ENCODE measurements at places on chromosomes 5 and 9. TPM values are rescaled to one million over a fixed set of nuclear protein-coding genes. Genes with fewer than 3 reads are reported as not detected.
A peak's percentile ranks its signal among the peaks of the same experiment; 100 is the strongest.

Gene SEMA5A
- total RNA-seq = 19.0 TPM

DNA sequence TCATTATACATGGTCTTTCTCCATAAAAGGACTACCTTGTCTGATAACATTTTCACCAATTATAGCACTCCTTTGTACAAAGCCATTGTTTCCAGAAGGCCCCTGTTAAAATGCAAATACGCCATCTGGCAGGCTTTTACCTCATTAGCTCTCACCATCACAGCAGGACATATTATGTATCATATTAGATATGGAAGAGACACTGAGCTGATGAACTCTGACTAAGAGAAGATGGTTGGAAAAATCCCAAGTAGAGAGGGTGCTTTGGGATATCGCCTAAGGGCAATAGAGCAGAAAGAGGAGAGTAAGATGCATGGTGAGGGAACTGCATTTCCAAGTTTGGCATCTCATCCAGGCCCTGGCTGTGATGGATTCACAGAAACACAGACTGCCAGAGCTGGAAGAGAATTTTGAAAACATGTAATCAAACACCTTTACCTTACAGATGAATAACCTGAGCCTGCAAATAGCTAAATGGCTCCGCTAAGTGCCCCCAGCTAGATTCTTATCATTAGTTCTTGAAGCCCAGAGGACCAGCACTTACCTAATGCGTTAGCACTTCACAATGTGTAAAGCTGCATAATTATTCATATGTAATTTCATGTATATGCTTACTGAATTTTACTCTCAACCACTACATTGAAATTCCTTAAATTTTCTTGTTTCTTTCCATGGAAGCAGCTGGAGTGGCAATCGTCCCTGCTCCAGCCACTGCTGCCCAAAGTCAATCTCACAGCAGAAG, 393.6 kb upstream of the IZUMO3 start:
- DNase-seq = no peak

GRCh38 chr5:31442058-31442745, 89.7 kb downstream of the DROSHA start:
- no peak for DNase-seq

DNA sequence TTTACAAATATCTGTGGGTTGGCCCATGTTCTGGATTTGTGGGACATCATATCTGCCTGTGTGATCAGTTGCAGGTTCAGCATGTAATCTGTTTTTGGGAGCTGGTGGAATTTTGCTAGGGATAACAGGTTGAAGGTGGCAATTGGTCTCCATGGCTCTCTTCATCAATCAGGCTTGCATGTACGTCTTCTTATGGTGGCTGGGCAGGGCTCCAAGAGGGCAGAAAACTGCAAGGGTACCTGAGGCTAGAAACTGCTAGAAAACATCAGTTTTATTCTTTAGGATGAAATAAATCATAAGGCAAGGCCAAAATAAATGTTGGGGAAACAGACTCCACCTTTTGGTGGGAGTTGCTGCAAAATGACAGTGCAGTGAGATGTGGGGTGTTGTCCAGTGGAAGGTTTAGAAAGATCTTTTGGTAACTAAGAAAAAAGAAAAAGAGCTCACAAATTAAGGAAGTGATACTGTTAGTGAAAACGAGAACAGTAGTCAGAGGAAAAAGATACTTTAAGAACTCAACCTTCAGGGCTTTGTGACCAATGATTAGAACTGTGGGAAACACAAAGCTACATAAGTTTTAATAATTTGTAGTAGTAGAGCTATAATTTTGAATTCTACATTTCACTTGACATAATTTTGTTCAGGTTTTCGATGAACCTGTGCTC, 300.7 kb upstream of the IZUMO3 start:
- no peak for DNase-seq

DNA sequence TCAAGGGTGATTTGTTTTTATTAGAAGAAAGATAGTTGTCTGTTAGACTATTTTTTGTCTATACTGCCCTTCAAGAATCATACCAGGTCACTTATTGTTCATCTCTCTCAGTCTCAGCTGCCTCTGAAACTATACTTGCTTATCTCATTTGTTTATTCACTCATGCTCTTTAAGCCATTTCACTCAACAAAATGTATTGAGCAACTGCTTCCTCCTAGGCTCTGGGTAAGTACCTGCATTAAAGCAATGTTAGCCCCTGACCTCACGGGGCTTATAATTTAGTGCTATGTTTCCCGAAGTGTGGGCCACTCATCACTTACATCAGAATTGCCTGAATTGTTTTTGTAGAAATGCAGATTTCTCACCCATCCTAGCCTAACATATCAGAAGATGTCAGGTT, 100.9 kb downstream of the DPYSL3 start:
- no peak for DNase-seq

DNA sequence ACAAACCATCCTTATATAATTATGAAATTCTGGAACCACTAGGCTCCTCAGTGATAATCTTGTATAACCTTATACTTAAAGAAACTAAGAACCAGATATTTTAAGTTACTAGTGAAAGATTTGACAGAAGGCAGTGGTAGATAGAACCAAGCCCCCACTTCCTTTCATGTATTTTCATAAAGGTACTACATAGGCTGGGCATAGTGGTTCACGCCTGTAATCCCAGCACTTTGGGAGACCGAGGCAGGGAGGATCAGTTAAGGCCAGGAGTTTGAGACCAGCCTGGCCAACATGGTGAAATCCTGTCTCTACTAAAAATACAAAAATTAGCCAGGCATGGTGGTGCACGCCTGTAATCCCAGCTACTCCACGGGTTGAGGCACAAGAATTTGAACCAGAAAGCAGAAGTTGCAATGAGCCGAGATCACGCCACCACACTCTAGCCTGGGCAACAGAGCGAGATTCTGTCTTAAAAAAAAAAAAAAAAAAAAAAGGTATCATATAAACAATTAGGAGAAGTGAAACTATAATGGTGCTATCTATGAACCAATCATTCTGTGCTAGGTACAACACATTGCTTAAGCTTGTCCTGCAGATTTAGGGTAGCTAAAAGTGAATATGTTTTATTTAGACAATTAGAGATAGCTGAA, 27.9 kb upstream of the DTWD2 start:
- no peak for DNase-seq

DNA sequence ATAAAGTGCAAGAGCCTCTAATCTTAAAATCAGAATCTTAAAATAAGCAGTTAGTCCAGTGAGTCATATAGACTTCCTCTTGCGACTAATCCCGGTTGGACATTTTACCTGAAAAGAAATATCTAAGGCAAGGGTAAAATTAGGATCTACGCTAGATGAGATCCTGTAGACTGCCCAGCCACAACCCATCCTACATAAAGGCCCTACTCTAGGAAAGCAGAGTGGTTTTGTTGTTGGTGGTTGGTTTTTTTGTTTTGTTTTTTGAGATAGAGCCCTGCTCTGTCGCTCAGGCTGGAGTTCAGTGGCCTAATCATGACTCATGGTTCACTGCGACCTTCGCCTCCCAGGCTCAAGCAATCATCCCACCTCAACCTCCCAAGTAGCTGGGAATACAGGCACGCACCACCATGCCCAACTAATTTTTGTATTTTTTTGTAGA, 6.9 kb downstream of the TSC1 start:
- no peak for DNase-seq

DNA sequence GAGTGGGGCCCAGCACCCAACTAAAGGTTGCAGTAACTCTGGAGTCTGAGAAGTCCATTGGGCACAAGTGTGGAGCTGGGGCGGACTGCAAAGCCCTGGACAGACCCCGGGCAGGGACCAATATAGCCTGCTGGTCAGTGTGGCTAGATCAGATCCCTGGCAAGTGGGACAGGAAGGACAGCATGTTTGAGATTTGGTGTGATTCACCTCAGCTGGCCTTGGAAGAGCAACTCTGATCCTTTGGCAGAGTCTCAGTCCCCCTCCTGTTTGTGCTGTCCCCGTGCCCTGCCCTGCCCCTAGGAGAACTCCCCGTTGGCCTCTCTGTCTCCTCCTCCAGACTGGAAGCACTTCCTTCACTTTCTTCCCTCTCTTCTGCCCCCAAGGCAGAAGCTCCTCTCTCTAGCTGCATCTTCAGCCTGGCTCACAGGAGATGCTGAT, 255.3 kb downstream of the FSTL4 start:
- no peak for DNase-seq

DNA sequence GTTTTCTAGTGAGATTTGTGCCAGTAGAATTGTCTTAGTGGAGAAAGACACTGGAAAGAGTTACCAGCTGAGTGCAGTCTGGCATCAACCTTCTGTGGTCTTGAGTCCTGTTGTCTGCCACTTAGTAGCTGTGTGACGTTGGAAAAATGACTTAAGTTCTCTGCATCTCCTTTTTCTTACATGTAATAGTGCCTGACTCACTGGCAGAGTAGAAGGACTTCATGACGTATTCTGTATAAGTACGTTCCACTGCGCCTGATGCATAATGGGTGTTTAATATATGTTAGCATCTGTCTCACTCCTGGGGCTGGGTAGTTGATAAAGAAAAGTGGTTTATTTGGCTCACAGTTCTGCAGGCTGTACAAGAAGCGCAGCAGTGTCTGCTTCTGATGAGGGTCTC, 144.8 kb downstream of the ST8SIA4 start:
- no peak for DNase-seq

DNA sequence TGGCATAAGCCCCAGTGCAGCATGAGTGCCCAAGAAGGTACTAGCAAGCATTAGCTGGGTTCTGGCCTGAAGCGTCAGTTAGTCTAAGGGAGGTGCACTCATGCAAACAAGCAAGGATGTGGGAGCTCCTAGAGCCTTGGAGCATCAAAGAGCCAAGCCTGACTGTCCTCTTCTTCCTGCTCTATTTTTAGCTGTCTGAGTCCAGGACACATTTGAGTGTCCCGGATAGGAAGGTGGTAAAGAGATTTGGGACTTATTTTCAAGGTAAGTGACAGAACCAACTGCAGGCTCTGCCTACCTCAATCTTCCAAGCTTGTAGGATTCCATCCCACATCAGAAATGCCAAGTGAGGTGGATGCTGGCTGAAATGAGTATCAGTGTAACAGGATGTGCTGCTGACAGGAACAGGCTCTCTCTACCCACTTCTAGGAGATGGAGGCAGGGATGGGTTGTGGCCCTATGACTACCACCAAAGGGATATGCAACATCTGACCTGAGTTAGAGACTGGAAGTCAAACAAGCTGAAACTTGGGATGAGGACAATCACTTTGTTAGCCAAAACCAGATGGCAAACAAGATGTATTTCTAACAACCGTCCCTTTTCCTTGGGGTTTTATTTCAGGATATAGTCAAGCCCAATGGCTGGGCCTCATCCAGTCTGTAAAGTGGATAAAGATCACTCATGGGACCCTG, 15.1 kb downstream of the MACROH2A1 start:
- no peak for DNase-seq

DNA sequence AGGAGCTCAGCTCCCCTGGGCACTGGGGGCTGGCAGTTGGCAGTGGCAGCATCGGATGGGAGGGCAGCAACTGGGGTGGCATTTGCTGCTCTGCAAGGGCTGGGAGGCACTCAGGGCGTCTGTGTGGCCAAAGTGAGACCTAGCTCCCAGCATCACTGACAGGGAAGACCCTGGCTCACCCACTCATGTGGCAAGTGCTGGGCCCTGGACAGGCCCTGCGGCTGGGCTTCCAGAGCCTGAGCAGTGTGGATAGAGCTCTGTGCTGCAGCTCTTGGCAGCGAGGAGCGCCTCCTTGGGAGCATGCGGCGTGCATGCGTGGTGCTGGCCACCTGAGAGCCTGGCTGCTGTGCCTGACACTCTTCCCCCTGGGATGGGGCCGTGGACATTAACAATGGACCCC, 10.2 kb downstream of the CEP72 start:
- DNase-seq = no peak

Gene WHRN
- total RNA-seq = 63.2 TPM

Gene TRPM3
- 33.5 TPM for total RNA-seq

- no peak for DNase-seq
Observed at GRCh38 chr5:122192497-122193496, 63.5 kb downstream of the ZNF474 start.

DNA sequence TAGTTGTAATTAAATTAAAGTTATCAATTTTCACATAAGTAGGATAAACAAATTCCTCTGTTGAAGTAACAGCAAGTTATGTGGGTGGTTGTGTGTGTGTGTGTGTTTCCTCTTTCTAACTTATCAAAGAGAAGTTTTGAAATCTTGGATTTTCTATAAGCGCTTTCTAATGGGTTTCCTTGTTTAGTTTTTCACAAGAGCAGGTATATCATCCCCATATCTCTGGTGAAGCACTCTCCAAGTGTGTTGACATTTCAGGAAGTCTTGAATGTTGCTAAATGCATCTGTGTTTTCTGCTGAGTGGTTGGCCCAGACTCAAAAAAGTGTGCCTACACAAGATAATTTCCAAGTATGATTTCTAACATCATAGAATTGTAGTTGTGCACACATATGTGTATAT, 43.3 kb downstream of the PRDM6 start:
- no peak for DNase-seq

Gene LRRC19
- total RNA-seq = not detected

- no peak for DNase-seq
Observed at GRCh38 chr5:96252596-96252995, 180.5 kb downstream of the PCSK1 start.

Gene FCN2
- not detected for total RNA-seq

- peak; percentile 69 for DNase-seq
Observed at GRCh38 chr5:179833056-179833708, 12.5 kb downstream of the SQSTM1 start.

Gene ADRA1B
- total RNA-seq = 18.3 TPM

Gene CCL21
- not detected for total RNA-seq

- DNase-seq = no peak
Observed at GRCh38 chr5:2203774-2204173, 321.0 kb upstream of the IRX4 start.

Gene C5orf52
- not detected for total RNA-seq

- DNase-seq = no peak
Observed at GRCh38 chr9:127783111-127784008, 2.5 kb upstream of the CDK9 start.

Gene CCL19
- total RNA-seq = 1.4 TPM

GRCh38 chr5:121962347-121962670, 534 bp downstream of the SRFBP1 start:
- DNase-seq = no peak

GRCh38 chr5:98794414-98795080, 21.1 kb downstream of the RGMB start:
- no peak for DNase-seq

GRCh38 chr9:20208961-20209371, 413.3 kb downstream of the MLLT3 start:
- DNase-seq = no peak

- no peak for DNase-seq
Observed at GRCh38 chr5:64299805-64300204, 134.2 kb downstream of the RNF180 start.

Gene TAF11L14
- total RNA-seq = not detected

Gene SAXO1
- 0.39 TPM for total RNA-seq
